ENCODE measurements at places on chromosomes 2 and 18.
A peak's percentile ranks its signal among the peaks of the same experiment; 100 is the strongest.

DNA sequence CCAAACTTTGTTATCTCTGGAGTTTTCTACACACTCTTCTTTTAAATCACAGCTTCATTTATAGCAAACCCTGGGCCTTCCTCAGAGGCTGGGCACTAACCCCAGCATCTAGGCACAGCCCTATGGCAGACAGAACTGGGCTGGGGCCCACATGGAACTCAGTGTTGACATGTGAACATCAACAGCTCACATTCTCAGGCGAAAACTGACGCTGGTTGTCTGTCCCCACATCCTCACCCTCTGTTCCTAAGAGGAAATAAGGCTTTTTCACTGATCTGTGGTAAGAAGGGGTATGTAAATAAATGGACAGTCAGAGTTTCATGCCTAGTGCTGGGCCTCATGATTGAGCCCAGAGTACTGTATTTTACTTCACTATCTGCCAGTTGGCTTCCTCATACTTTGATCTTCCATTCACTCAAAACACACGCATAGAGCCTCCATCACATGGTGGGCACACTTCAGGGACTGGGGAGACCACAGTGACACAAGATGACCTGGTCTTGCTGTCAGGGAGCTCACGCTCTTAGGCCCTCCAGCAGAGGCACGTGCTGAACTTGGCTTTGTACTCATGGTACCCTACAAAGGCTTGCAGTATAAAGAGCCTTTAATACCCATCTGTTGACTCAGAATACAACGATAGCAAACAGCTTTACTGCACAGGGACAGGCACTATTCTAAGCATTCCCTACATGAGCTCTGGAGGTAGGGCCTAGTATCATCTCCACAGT lies 43.0 kb downstream of the EFEMP1 start:
- no peak for DNase-seq

- DNase-seq, result no peak
Observed at GRCh38 chr2:216320852-216321251, 51.4 kb downstream of the MARCHF4 start.

DNA sequence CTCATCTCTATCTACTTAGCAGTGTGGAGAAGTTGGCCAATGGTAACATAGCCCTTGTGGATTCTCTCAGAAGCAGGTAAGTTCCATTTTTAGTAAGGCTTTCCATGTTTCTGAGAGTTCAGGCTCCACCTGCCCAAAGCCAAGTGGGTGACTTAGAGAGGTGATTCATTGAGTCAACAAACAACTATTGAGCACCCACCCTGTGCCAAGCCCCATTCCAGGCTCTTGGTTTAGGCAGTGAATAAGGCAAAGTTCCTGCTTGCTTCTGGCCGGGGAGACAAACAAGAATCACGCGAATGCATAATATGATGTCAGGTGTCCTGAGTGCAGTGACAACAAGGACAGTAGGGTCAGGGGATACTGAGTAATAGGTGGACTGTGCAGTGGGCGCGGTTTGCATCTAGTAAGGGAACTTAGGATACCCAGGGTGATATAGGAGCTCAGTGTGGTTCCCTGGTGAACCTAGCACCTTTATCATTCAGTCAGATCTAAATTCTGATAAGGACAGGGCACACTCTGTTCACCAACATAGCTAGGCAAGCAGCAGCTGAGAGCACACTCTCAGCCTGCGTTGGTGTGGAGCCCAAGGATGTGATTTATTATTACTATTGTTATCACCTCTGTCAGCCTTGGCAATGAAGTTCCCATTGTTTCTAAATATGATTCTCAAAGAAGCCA lies 31.7 kb upstream of the KCTD1 start:
- no peak for DNase-seq

DNA sequence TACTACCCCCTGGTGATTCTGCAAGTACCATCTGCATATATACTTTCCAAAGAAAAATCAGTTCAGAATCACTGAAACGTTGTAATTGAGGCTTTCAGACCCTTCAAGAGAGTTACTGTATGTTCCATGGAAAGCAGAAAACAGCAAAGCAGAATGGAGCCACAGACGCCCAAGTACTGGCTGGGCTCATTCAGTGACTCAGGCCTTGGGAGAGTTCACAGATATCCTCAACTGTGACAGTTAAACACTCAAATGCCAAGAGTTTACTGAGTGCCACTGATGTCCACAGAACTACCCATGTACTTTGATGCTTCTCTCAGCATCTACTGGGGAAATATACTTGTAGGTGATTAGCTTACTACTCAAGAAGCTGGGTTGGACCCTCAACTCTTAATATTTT lies 303.4 kb downstream of the TCF4 start:
- DNase-seq, result no peak

GRCh38 chr18:3048121-3048520 lies 35.2 kb upstream of the LPIN2 start:
- DNase-seq, result no peak

DNA sequence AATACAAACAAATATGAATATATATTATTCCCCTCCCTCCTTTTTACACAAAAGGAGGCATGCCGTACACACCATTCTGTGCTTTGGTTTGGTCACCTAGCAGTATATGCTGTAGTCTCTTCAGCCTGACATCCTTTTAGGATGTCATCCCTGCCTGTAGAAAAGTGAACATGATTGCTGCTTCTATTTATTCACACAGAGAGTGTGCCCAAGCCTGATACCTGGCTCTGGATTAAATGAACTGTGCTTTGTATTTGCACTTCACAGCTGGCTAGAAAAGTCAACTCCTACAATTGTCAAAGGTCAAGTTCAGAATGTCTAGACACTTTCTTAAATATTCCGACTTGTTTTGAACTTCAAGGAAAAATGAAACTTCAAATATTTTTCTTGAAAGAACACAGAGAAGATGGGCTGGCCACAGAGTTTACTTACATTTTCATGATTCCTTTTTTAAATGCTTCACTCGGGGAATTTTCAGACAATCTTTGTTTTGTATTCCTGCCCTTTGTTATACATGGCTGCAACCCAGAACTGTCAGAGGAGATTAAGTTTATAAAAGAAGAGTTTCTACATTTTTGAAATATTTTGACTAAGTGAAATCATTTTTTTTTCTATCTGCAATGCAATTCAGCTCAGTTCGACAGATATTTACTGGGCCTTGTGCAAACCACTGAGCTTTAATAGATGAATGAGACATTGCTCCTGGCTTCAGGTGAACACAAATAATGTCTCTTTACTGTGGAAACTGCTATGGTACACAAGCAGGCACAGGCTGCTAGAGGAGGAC lies 33.5 kb downstream of the DAPL1 start:
- DNase-seq, result no peak

- no peak for DNase-seq
Observed at GRCh38 chr2:229868794-229869193, 53.0 kb downstream of the TRIP12 start.

GRCh38 chr2:64289251-64289650 lies 145.0 kb upstream of the PELI1 start:
- DNase-seq, result no peak

GRCh38 chr2:149467436-149467835 lies 120.1 kb downstream of the MMADHC start:
- no peak for DNase-seq

- no peak for DNase-seq
Observed at GRCh38 chr18:75977081-75977480, 518.0 kb downstream of the ZNF516 start.

GRCh38 chr2:151782378-151783132 lies 45.7 kb downstream of the ARL5A start:
- DNase-seq, result no peak

GRCh38 chr2:142052220-142052863 lies 78.5 kb downstream of the LRP1B start:
- DNase-seq, result no peak

DNA sequence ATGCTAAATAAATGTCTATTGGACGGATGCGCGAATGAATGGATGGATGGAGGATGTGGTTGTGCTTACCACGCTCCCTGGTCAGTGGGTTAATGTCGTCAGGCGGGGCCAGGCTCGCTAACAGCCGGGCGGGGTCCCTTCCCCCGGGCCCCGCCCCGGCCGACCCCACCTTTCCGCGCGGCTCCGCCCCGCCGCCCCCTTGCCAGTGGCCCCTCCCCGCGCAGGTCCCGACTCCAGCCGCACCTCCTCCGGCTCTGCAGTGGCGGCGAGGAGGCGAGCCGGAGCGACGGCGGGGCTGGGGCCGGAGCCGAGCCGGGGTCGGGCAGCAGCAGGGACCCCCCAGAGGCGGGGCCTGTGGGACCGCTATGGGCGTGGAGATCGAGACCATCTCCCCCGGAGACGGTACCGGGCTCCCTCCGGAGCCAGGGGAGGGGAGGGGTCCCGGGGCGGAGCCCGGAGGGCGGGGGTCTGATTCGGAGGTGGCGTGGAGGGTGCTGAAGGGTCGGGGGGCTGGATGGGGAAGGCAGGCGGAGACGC lies at the start of gene FKBP1B:
Gene FKBP1B (plus strand): TSS at position 257 of the 537 bp plus-strand sequence. CDS start 109 bp downstream, at position 366.
- DNase-seq, result peak; percentile 74

- DNase-seq, result no peak
Observed at GRCh38 chr2:158603986-158604385, 147.2 kb downstream of the PKP4 start.

- no peak for DNase-seq
Observed at GRCh38 chr18:42264497-42264896, 309.5 kb downstream of the PIK3C3 start.

DNA sequence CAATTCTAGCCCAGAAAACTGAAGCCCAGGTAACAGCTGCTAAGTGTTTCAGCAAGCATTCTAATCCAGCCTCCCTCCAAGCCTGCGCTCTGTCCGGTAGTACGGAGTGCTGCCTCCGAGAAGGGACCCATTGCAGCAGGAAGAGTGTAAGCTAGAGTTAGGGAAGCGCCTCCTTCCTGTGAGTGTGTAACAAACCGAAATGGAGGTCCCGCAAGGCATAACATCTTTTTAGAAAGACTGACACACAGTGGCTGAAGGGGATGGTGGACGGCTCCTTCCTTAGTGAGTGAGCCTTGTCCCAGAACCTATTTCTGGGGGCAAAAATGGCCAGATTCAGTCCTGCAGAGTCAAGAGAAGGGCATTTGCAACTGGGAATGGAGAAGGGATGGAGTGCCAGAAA lies 12.2 kb downstream of the PKDCC start:
- DNase-seq, result no peak

Data from activated naive CD4-positive, alpha-beta T cell treated with anti-CD3 and anti-CD28 coated beads, Interleukin-2, amount 10 ng/mL, durations not matched to agents 7 days and 5 days (primary cell).